ENCODE measurements at places on chromosomes 4 and X.
A peak's percentile ranks its signal among the peaks of the same experiment; 100 is the strongest.

- no peak for DNase-seq
These were observed 63.1 kb upstream of the AFAP1 start for GRCh38 chr4:8002525-8003309.

DNA sequence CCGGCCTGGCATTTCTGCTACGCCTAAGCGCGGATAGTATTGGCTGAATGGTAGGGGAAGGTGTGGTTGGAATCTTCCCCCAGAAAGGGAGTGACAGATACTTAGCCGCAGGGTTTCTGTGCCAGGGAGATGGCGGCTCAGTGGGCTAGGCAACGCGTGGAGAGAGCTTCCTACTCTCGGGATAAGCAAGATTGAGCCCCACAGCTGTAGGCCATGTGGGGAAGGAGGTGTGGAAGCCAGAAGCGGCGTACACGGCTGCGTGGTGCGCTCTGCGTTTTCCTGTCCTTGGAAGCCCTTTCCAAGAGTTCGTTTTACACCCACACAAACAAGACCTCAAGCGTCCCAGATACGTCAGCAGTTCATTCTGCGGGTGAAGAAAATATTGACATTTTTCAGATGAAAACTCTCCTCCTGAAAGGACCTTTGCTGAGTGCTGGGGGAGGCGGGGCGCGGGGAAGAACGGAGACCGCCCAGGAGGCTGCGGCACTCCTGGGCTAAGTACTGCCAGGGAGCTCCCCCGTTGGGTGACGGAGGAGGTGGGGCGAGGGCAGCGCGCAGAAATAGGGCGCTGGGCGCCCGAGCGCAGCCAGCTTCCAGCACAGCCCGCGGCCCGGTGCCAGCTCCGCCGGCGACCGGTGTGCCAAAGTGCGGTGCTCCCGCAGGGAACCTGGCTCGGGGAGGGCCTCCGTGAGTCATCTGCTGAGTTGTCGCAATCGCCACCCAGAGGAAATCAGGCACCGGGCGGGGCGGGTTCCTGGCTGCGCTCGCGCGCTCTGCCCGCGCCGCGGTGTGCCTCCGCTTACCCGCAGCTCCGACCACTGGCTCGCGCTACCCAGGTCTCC, at the start of gene GPAT3:
Gene GPAT3, plus strand, starts transcription at position 589 of the 842 bp plus-strand sequence. CDS start 515 bp downstream, outside the sequence.
- DNase-seq: peak; percentile 85

- DNase-seq: peak; percentile 48
These were observed at the start of gene NDP for GRCh38 chrX:43973249-43974099. TSS of gene NDP (minus strand) at chrX:43973390. CDS start at chrX:43958645, 14,745 bp downstream.

DNA sequence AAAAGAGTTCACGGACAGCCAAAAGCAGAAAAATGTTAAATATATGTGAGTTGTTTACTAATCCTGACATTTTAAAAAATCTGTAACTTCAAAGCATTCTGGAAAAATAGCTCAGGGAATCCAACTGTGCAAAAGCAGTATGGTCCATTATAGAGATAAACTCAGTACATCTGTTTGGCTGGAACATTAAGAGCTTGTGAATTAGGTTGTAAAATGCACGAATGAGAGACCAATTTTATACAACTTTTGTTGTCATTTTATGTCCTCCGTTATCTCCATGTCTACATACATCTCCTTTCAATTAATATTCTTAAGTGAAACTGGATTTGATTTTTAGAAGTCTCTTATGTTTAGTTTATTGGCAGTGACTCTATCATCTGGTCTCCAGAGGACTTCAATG, 367.0 kb upstream of the ATOH1 start:
- no peak for DNase-seq

GRCh38 chrX:40103565-40104323, 6.0 kb upstream of the BCOR start:
- DNase-seq: no peak

DNA sequence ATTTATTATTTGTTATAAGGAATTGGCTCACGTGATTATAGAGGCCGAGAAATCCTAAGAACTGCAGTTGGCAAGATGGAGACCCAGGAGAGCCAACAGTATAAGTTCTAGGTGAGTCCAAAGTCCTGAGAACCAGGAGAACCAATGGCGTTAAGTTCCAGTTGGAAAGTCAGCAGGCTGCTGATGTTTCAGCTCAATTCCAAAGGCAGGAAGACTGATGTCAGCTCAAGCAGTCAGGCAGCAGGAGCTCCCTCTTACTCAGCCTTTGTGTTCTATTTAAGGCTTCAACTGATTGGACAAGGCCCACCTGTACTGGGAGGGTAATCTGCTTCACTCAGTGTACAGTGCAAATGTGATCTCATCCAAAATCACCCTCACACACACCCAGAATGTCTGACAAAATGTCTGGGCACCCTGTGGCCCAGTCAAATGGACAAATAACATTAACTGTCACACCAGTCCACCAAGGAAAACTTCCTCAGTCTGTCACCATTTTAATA, 30.8 kb upstream of the TBL1X start:
- DNase-seq: no peak

GRCh38 chr4:74873545-74874301, 59.2 kb upstream of the PARM1 start:
- no peak for DNase-seq
